H1 (cell line): ENCODE measurements at places on chromosomes 5 and 9. TPM values are rescaled to one million over a fixed set of nuclear protein-coding genes. Genes with fewer than 3 reads are reported as not detected.

Gene DMRT2
- 0.61 and 0.93 TPM in 2 replicates for total RNA-seq

GRCh38 chr5:35461530-35461929 lies 156.1 kb upstream of the SPEF2 start:
- DNase-seq, result no peak

DNA sequence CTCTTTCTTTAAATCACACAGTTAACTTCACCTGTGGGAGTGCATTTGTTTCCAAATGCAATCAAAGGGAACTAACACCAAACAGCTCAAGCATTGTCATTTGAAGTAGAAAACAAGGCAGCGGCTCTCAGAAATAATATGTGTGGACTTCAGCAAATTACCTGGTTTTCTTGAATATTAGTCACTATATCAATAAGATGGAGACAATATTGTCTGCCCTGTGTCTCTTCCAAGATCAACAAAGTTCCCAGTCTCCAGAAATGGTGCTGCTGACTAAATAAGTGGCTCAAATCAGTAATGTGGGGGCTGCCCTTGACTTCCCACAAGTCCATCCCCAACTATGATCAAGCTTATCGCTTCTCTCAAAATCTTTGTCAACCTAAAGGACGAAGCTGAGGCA lies 53.1 kb upstream of the CEMIP2 start:
- no peak for DNase-seq

Gene C6
- not detected in 2 replicates for total RNA-seq

- DNase-seq, result no peak
Observed at GRCh38 chr9:119803679-119804078, 434.4 kb upstream of the BRINP1 start.

DNA sequence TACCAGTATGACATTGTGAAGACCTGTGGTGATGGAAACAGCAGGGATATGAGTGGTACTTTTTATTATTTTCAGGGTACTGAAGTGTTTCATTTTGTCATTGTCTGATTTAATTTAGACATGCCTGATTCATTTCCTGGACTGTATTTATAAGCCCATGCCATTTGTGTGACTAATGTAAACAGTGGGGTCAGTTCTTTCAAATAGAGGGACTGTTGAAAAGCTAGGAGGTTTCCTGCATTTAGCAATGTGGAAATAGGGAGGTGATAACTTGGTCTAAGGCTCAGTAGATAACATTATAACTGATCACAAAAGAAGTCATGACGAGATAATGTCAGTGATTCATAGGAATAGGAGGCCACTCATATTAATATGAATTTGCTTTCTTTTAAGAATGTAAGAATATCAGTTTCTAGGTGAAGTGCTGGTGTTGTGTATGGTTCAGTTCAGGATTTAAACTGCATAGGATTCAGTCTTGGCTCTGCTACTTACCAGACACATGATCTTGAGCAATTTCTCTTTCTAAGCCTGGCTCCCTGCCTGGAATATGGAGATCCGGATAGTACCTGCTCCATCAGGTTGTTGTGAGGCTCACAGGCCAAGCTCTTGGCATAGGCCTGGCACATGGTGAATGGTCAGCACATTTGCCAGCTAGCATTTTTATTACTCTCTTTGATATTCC lies 7.5 kb downstream of the RASGRF2 start:
- no peak for DNase-seq

- no peak for DNase-seq
Observed at GRCh38 chr9:134662143-134662876, 20.7 kb downstream of the COL5A1 start.

Gene SCGB3A2
- total RNA-seq, result 63.6 and 74.3 TPM in 2 replicates

DNA sequence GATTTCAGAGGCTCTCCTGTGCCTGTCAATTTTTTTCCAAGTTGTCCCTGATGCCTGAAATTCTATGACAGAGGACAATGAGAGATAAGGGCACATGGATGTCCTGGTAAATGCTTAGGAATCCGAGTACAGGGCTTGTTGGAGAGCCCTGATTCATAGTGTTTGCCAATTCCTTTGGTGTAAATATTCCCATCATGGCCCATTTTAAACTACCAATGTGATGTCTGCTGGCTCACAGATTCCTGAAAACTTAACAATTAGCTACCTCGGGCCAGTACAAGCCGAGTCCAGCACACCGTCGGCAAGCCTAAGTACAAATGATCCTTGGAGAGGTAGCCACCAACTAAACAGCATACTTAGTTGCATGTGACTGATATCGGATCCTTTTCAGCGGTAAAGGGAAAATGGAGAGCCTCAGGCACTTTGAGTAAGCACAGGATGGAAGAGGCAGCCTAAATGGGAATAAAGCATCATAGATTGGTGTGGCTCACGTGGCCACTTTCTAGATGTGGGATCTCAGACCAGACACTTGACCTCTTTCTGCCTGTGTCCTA lies 3.6 kb downstream of the ITK start:
- no peak for DNase-seq

GRCh38 chr5:67530609-67531255 lies 334.1 kb upstream of the CD180 start:
- no peak for DNase-seq

GRCh38 chr5:139090581-139090980 lies 107.6 kb downstream of the SIL1 start:
- DNase-seq, result no peak

DNA sequence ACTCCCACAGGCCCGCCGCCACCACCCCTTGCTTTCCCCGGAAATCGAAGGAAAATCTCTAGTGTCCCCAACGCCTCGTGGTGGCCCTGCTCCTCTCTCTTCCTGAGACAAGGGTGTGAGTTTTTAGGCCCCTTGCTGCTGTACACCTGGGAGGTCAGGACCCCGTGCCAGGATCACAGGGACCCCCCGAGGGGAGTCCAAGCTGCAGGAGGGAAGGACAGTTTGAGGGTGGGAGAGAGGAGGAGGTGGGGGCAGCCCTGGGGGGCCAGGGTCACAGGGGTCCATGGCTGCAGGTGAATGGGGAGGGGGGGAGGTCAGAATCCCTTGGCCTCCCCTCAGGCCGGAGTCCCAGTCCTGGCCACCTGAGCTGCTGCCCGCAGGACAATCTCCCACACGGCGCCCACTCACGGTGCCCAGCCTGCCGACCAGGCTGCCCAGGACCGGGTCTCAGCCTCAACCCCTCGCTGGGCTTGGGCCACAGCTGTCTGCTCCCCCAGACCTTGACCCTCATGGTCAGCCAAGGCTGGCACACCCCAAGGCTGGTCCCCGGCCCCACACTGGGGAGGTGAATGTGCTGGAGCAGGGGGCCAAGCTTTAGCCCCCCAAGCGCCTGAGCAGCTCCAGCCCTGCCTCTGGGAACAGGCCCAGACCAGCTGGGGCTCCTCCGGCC lies 19.9 kb downstream of the TPPP start:
- peak; percentile 45 for DNase-seq

DNA sequence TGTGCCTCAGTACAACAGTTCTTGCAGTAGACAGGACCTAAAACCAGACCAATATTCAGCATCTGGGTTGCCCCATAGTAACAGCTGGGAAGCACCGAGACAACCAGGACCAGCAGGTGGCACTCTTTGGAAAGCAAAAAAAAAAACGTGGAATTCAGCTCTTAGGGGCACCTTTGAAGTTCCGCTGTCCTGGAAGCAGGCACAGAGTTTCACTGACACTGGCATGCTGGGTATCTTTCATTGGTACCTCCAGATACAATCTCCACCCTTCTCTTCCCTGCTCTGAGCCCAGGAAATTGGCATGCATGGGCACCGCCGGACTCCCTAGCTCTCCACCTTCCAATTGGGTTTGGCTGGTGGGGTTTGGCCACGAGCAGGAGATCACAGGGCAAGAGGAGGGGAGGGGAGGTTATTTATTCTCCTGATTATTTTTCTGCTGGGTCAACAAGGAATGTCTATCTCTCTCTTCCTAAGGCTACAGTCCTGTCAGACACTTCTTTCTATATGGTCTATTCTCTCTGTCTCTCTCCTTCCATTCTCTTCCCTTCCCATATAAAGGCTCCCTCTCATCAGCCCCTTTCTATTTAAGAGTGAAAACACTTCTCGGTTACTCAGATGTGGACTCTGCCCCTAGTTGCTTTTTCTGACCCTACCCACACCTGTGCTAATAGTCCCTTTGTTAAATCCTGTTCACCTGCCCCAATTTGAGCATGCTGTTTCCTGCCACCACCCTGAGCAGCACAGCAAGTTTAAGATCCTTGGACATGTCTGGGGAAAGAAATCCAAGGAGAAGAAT lies 1.9 kb upstream of the IDNK start:
- peak; percentile 70 for DNase-seq

DNA sequence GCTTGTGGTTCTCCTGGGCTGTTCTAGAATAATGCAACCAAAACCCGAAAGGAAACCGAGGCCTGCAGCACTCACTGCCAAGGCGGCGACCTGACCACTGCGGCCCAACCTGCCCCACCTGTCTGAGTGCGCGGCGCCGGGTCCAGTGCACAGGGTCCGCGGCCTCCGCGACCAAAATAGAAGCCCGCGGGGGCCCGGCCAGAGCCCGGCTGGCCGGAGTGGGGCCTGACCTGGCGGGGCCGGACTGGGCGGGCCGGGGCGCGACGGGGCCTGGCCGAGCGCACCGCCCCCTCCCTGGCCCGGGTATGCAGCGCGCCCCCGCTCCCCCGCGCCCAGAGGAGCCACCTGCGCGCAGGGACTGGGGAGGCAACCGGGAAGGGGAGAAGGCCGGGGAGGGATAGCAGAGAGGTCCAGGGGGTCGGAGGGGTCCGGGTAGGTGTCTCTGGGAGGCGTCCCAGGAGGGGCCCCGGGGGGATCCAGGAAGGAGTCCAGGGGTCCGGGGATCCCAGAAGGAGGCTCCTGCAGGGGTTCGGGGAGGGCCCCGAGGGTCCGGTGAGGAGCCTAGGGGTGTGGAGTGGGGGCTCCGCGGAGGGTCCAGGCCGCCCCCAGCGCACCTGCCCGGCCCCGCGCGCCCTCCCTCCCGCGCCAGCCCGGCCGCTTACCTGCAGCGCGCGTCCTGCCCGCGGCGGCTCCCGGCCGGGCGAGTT lies 503 bp downstream of the SEMA4D start:
- DNase-seq, result no peak

DNA sequence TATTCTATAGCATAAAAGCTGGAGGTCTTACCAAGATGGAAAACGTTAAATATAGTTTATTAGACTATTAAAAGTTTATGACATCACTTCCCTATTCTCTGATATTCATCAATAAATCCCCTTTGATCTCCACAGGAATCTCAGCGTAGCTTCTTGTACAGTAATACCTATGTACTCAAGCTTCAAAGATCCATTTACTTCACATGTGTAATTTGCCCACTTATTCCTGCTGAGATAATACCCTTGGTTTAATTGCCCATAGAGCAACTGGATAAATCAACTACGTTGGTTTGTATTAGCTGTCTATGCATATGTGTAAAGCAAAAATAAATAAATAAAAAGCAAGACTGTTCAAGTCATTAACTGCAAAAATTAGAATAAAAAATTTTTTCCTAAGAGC lies 219.7 kb downstream of the EFNA5 start:
- no peak for DNase-seq
